ENCODE measurements at places on chromosomes 5 and 9.

GRCh38 chr9:3343671-3344070, 182.1 kb downstream of the RFX3 start:
- DNase-seq: no peak

DNA sequence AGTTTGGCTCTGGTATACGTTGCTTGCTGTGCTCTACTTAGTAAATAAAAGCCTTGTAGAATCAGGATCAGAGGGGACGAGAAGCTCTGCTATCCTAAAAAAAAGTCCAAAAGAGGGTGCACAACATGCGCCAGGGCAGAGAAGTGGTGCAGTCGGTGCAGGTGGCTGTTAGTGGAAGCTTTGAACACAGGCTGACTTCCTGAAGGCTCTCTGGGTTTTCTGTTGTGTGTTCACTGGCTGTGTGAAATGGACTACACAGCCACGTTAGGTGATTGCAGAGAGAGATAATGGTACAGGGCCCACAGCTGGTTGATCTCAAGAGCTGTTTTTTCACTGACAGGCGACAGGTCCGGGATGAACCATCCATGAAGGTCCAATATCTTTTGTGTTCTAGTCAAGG, 167.4 kb downstream of the TMEM167A start:
- no peak for DNase-seq

DNA sequence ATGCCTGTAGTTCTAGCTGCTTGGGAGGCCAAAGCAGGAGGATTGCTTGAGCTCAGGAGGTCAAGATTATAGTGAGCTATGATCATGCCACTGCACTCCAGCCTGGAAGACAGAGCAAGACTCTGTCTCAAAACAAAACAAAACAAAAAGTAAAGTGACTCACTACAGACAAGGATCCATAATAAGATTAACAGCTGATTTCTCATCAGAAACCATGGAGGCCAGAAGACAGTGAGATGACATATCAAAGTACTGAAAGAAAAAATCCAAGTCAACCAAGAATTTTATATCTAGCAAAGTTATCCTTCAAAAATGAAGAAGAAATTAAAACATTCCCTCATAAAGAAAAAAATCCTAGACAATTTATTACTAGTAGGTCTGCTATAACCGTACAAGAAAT, 69.4 kb upstream of the ZBTB43 start:
- DNase-seq: no peak

- peak; percentile 31 for DNase-seq
Measured at GRCh38 chr5:138077064-138077696, 6.7 kb upstream of the WNT8A start.

DNA sequence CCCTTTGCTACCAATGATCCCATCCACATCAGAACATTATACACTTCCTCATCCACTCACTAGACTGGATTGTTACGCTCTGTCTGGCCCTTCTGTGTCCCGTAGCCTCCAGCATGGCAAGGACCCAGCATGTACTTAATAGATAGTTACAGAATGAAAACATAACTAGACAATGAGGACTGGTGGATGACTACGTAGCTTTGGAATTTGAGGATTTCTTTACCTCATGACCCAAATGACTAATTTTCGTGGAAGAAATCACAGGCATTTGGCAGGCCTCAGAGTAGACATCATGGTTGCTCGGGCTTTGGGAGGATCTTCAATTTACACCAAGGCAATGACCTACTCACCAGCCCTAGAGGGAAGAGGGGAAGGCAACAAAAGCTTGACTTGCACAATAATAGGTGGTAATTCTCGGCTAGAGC, 299.8 kb downstream of the TLE1 start:
- no peak for DNase-seq

GRCh38 chr9:113593682-113594281, 130.3 kb downstream of the RGS3 start:
- DNase-seq: no peak

DNA sequence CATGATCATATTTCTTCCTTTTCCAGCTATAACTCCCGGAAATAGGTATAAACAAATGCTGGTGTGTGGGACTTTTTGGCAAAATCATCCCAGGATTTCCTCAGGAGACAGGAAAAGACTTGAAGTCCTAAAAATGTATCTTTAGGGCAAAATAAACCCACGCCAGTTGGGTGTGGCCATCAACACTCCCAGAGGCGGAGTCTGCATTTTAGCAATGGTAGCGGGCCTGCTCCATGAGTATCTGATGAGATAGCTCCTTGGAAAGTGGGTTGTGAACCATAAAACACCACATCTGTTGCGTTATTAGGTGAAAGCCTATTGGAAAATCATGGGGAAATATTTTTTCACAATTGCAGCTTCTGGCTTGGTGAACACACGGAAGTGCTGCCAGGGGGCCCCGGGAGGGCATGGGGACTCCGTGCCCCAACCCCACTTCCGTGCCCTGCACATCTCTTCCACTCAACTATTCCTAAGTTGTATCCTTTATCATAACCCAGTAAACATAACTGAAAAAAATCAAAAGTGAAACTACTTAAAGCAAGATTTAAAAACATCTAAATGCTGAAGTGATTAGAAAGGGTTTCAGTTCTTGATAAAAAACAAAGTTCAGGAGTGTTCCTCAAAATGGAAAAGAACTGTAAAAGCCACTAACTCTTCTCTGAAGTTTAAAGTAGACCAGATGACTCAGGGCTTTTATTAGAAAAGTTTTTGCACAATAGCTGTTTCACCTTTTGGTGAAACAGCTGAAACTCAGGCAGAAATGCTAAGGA, 111.2 kb downstream of the LRRC70 start:
- no peak for DNase-seq

GRCh38 chr5:141635646-141636045, 1.0 kb downstream of the HDAC3 start:
- no peak for DNase-seq

GRCh38 chr9:134400283-134400682, 74.0 kb downstream of the RXRA start:
- DNase-seq: no peak

DNA sequence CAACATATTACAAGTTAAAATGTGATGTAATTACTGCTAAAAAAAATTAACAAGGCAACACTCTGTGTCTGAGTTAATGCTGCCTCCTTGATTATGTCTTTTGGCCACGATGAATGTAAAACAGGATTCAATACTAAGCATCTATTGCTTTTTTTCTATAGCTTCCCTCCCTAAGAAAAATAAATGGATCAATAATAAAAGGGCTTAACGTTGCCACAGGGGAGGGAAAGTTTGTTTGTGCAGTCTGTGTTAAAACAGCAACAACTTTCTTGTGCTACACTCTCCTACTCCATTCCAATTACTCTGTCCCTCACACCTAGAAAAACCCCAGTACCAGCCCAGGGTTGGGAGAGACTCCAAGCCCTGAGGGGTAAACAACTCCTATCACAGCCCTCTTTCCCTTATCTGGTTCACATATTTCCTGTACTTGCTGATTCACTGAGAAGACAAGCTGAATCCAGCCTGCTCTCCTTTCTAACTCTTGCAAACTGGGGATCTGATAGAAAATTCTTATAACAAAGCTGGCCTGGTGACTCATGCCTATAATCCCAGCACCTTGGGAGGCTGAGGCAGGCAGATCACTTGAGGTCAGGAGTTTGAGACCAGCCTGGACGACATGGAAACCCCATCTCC, 44.8 kb downstream of the PTPN3 start:
- DNase-seq: no peak

DNA sequence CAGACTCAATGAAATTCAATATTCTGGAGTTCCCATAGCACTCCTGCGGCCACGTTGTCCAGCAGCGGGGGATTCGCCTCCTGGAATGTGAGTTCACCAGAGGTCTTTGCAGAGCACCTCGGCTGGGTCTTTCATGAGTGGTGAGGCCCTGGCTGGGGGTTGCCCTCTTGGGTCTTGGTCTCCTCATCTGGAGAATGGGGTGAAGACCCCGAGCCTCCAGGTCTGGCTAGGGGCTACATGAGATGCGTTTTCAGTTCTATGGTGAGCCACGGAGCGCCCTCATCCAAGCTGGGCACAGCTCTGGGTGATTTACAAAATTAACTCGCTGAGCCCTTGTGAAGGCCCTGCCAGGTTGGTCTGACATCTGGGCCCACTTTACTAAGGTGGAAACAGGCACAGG, 37.5 kb upstream of the RXRA start:
- DNase-seq: no peak

Data from stimulated activated CD4-positive, alpha-beta T cell treated with anti-CD3 and anti-CD28 coated beads, Interleukin-4, amount 100 ng/mL, for 4 hours (primary cell).